Activated naive CD8-positive, alpha-beta T cell treated with anti-CD3 and anti-CD28 coated beads, Interleukin-2, amount 10 ng/mL, durations not matched to agents 7 days and 5 days (primary cell): ENCODE measurements at places on chromosomes 12 and 14.

DNA sequence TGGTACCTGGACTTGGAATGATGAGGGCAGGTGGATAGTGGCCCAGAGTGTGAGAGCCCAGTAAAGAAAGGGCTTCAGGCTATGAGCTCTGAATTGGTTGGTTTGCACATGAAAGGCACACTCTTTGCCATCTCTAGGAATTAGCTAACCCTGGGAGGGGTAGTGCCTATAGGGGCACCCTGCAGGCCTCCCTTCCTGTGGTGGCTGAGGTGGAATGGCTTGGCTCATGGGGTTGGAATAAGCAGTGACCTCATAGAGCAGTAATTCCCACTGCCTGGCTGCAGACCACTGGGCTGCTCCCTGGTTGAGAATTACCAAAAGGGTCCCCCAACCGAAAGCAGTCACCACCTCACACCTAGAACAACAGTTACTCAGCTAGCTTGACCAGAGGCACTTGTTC is 42.7 kb downstream of the ASCL4 start:
- no peak for DNase-seq

DNA sequence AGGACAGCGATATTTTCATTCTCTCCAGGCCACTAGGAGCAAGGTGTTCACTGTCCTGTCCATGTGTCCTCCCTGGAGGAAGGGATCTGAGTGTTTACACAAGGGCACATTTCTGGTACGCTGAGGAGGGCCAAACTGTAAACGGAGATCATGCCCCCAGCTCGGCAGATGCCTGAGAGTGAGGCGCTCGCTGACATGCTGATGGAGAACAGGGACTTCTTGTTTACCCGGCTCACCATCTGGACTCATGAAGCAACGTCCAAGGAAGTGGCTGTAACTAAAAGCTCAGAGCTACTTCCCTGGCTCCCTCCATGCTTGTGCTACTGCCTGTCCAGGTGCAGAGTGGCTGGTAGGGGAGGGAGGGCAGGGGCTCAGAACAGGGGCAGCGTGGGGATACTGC is 43.4 kb upstream of the KCNA1 start:
- DNase-seq: no peak

- DNase-seq: no peak
Measured at GRCh38 chr14:40280652-40281051, 848.4 kb upstream of the FBXO33 start.

DNA sequence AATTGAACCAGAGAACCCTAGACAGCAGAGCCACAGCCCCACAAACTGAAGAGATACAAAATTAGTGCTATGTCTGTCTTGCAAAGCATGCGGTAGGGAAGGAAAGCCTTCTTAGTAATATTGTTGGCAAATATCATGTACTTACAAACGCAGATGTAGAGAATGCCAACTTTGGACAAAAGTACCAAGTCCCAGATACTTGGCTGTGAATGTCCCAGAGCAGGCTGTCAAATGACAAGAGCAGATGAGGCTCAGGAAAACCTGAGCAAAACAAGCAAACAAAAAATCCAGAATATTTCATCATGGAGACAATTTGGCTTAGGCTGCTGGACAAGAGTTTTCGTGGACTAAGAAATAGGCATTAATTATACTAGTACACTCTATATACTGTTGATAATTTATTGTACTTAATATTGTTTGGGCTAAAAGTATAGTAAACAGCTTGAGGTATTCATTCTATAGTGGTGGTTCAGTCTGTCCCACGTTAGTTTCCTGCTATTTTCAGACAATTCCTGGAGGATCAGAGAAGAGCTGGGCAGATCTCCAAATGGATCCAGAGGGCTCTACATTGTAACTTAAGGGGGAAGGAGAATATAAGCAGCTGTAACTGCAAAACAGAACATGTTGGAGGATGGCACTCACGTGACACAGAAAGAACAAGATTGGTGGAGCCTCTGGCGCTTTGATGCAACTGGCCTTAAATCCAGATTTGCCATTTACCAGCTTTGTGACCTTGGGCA is 329.8 kb downstream of the ATP23 start:
- no peak for DNase-seq

DNA sequence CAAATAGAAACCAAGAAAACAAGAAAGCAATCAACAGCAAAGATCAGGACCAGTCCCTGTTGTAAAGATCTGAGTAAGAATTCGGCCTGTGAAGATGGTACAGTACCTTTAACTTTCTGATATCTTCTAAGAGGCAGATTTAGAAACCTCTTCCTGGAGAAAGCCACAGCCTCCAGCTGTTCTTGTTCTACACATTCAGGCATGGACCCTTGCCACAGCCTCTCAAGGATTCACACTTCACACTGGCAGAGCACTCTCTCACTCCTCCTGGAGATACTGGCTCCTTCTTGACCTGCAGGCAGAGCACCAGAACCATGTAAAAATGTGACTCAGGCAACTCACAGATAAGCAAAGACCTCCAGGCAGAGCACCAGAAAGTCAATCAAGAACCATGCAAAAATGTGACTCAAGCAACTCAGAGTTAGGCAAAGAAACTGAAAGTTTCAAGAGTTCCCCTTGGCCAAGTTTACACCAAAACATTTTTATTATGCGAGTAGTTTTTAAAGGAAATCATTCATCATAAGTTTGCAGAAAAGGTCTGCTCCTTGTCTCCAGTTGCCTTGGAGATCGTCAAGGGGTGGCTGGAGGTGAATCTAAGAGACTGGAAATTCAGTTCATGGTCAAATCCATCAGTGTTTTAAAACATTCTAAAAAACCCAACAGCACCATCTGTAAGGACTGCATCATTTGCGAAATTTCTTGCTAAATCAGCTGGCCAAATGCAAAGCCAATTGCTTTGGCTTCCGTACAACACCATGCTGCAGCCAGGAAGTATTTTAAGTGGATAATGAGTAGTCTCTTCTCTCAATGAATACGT is 119.3 kb upstream of the MDM1 start:
- peak; percentile 64 for DNase-seq

- DNase-seq: no peak
Measured at GRCh38 chr12:46468813-46469212, 96.2 kb upstream of the SLC38A2 start.

DNA sequence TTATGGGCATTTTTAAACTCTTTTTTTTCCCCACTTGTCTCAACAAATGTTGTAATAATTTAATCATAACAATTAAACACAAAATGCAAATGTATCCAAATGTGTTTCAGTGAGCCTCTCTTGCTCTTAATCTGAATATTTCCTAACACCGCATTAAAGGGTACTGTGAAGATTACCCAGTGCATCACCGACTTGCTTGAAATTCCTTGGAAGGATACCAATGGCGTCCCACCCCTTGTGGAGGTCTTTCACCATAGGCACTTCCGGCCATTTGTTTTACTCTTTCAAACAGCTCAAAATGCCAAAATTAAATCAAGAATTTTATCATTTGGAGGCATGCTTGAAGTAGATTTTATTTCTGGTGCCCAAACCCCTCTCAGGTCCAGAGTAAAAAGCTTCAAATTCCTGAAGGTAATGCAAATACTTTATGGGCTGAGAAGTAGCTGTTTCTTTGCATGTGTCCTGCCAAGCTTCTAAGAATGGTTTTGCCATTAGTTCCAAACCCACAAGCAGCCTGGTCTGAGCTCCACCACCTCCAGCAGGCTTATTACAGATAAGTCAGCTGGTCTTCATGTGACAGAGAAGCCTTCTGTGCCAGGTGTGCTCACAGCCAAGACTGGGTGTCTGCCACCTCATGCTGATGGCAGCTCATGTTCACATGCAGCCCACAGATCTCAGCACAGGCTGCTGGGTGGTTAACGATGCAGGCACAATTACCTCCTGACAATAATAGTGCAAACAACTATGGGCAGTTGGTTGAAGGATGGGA is 16.4 kb upstream of the NUDT4 start:
- DNase-seq: no peak

GRCh38 chr12:20420557-20420956 is 52.2 kb downstream of the PDE3A start:
- DNase-seq: no peak

DNA sequence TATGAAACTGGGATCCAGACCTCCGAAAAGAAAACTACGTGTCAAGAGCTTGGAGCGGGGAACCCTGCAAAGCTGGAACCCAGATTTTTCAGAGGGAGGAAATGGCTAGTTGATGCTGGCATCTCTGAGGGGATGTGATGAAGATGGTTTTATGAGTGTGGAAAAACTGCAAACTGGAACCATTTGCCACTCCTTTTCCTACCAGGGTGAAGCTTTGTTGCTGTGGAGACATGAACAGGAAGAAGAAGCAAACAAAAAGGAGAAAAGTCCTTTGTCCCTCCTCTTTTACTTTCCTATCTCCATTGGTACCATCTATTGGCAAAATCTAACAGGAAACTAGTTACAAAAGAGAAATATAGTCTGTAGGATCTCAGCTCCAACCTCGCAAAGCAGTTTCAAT is 39.2 kb downstream of the CDK17 start:
- no peak for DNase-seq

DNA sequence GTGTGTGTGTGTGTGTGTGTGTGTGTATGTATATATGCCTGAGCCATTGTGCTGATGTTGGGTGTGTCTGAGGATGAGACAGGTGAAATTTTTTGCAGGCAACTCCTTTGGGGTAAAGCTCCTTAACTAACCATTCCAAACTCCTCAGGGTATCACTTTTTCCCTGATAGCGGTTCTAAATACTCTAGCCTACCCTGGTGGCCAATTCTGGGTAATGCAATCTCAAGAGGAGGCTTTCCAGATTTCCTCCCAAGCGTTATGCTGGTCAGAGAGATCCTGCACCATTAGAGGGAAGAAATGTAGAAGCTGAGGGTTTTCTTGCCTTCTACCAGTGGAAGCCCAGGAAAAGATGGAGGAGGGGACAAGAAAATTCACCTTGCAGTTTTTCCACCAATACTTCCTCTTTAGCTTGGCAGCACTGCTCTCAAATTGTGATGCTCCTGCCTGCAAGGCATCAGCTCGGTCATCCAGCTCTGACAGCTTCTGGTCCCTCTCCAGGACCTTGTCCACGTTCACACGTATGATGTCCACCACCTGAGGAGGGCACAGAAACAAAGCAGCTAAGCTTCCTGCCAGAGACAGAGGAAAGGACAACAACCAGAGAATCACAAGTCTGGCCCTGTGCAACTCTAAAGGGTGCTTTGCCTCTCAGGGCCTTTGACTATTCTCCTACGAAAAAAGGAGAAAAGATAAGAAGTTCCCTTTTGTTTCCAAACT is 4.9 kb downstream of the VAMP1 start:
- no peak for DNase-seq

DNA sequence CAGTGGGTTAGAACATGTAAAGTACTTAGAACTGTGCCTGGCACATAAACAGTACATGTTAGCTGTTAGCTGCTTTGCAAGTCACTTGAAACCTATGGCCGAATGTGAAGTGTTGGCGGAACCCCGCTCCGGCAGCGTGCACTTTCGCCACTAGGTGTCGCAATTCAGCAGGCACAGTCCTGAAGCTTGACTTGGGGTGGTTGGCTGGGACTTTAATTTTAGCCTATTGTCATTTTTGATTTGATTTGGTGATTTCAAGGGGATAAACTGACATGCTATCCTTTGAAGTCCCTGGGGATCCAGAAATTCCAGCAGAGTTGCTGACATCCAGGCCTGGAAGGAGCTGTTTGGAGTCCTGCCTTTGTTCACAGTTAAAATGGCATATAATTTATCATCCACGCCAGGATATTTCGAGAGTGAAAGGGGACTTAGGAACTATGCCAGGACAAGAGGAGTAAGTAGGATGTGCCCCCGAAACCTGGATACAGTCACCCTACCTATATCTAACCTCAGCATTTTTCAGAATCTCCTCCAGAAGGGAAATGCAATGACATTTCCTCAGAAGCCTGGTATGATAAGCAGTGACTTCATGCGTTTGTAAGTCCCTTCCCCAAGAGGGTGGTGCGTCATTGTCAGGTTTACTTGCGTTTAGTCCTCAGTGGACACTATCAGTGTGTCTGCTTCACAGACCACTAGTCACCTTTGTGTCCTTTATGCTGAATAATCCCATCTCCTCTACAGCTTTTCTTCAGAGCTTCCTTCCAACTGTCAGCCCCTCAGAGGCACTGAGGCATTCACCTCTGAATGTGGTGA is 3.5 kb upstream of the TSPAN9 start:
- peak; percentile 85 for DNase-seq

GRCh38 chr14:105532735-105533141 is 6.4 kb downstream of the TMEM121 start:
- peak; percentile 39 for DNase-seq

GRCh38 chr14:30223385-30223785 is 295.7 kb upstream of the PRKD1 start:
- no peak for DNase-seq

GRCh38 chr12:119169150-119169549 is 9.6 kb upstream of the HSPB8 start:
- no peak for DNase-seq

- DNase-seq: no peak
Measured at GRCh38 chr14:28143316-28143715, 623.3 kb upstream of the FOXG1 start.

DNA sequence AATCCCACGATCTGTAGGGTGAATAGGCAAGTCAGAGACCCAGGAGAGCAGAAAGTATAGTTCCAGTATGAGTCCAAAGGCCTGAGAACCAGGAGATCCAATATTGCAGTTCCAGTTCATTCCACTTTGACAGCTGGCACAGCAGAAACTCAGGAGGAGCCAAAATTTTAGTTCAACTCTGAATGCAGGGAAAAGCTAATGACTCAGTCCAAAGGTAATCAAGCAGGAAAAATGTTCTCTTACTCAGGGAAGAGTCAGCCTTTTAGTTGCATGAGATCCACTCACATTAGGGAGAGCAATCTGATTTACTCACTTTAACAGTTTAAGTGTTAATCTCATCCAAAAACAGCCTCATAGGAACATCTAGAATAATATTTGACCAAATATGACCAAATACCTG is 130.2 kb upstream of the LRFN5 start:
- DNase-seq: no peak

GRCh38 chr14:92565040-92565717 is 51.6 kb downstream of the RIN3 start:
- no peak for DNase-seq

- no peak for DNase-seq
Measured at GRCh38 chr14:23568021-23568599, 519 bp upstream of the AP1G2 start.

GRCh38 chr12:84599539-84599938 is 313.1 kb downstream of the SLC6A15 start:
- DNase-seq: no peak

- DNase-seq: no peak
Measured at GRCh38 chr12:131014343-131014742, 60.6 kb downstream of the ADGRD1 start.

DNA sequence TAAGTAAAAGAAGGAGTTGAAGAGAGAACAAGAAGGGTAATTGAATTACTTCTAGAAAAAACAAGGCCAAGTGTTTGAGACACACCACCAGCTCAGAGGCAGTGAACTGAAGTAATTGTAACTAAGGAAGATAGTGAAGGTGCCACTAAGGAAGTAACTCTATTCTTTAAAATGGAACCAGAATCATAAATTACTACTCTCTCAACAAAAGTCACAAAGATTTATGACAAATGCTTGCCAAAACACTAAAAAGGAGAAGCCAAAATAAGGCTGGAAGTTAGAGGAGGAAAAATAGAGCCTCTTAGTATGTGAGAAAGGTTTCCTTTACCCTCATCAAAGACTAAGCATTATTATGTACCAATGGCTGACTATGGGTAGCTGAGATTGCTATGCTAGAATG is 208.5 kb downstream of the MDGA2 start:
- no peak for DNase-seq

- peak; percentile 56 for DNase-seq
Measured at GRCh38 chr14:89621009-89621421, 204.0 kb upstream of the FOXN3 start.

- no peak for DNase-seq
Measured at GRCh38 chr12:48198672-48198971, 4.5 kb downstream of the OR10AD1 start.

GRCh38 chr14:79351011-79351410 is 860.3 kb downstream of the DIO2 start:
- no peak for DNase-seq

- DNase-seq: no peak
Measured at GRCh38 chr14:89719366-89720075, 235.0 kb downstream of the EFCAB11 start.
